Osteoblast (primary cell): ENCODE measurements at places on chromosomes 1 and 21. TPM values are rescaled to one million over a fixed set of nuclear protein-coding genes. Genes with fewer than 3 reads are reported as not detected.

GRCh38 chr1:33918368-33918767 lies 54.5 kb downstream of the HMGB4 start:
- no peak for DNase-seq

DNA sequence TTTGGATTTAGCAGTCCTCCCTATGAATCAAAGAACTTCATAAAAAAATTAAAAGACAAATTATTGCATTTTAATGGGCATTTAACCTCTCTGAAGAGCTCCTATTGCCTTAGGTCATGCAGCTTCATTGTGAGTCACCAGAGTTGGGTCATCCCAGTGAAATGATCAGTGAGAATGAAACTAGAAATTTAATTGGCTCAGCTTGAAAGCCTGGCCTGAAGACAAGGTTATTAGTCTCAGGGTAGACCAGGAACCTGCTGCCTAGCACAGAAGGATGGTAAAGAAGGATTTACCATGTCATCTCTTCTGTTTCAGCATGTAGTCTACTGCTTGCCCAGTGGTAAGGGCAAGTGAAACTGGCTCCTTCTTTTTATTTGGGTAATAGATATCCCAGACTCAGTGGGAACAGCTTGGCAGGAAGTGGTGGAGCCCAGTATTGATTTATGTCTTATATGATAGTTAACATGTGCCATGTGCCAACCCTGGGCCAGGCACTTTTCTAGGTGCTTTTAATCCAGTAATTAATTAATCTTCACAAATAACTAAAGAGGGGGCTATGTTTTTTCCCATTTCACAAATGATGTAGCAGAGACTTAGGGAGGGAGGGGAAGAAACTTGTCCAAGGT lies 23.6 kb downstream of the LAMC2 start:
- peak; percentile 94 for DNase-seq

GRCh38 chr1:60678391-60678790 lies 404.0 kb upstream of the NFIA start:
- DNase-seq: no peak

DNA sequence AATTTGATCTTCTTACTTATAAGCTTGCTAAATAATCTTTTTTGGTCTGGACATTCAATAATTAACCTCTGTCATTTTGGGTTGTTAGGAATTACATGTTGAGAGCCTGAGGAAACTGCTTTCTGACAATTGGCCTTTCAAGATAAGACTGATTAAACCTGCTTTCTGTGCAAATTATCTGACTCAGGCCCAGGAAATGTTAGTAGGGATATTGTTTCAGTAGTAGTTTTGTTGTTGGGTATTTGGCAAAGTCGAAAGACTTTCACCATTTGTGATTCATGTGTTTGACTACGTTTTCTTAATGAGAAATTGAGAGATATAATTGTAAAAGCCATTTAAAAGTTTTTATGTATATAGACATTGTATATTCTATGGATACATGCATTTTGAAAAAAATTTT lies 81.1 kb upstream of the GPR88 start:
- peak; percentile 1 for DNase-seq

DNA sequence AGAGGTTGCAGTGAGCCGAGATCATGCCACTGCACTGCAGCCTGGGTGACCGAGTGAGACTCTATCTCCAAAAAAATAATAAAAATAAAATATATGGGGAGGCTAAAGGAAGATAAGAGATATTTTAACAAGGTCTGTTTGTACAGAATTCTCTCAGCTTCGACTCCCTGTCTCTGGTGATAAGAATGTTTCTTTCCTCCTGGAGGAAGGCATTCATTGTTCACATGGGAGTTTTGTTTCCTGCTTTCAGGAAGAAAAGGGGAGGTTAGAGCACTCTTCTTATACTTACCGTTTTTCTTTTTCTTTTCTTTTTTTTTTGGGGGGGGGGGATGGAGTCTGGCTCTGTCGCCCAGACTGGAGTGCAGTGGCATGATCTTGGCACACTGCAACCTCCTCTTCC lies 2.0 kb upstream of the NAXE start:
- DNase-seq: no peak

ICOSLG gene
- 0.29 TPM in 1 of 2 replicates, not detected in the other for total RNA-seq

KRTAP12-2 gene
- not detected in 2 replicates for total RNA-seq

TDRD10 gene
- not detected in 2 replicates for total RNA-seq

CRNN gene
- not detected in 2 replicates for total RNA-seq

GRCh38 chr21:43864962-43865539 lies at the start of gene AGPAT3:
TSS of gene AGPAT3 (plus strand) at chr21:43865223. CDS start at chr21:43959682, 94,459 bp downstream.
- DNase-seq: peak; percentile 87

DNA sequence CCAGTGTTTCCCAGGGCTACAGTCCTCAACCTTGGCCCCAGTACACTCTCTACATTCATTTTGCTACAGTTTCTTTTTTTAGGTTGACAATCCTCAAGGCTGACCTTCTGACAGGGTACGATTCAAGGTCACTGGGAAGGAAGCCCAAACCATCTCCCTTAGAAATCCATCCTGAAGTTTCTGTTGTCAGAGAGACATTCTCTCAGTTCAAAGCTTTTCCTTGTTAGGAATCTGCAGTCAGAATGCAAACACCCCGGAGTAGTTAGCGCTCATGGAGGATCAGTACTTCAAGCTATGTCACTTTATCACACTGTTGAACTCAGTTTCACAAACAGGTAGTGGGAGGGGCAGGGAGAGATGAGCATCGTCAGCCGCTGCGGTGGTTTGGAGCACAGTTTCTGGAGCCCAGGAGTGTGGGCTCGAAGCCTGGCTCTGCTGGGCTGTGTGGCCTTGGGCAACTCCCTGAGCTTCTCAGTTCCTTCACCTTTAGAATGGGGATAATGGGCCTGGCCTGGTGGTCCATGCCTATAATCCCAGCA lies 4.2 kb downstream of the SLC2A5 start:
- no peak for DNase-seq

DNA sequence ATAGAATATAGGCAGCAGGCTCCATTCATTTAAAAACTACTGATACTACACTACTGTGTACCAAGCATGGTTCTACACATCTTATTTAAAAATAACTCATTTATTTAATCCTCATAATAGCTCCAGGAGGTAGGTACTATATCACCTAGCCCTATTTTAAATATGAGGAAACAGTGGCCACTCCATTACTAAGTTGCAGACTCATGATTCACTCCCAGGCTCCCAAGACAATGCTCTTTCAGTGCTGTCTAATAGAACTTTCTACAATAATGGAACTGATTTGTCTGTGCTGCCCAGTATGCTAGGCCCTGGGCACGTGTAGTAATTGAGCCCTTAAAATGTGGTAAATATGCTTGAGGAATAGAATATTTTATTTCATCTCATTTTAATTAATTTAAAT lies 357.1 kb downstream of the LTN1 start:
- no peak for DNase-seq

HSD11B1 gene
- 0.88 and 1.8 TPM in 2 replicates for total RNA-seq

DNA sequence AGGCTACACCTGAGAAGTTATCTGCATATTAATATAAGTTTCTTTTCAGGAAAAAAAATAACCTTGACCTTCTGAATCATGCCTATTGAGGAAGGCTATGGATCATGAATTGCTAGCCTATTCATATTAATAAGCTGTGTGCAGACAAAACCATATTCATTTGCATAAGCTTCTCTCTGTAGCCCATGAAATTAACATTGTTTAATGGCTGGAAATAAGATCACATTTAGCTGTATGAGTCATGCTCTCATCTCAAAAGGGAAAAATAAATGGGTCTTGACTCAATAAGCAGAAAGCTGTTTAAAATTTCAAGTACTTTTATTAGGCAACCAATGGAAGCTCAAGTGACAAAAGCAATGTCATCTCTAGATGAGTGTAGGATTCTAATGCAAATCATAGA lies 330.0 kb upstream of the DEPDC1 start:
- DNase-seq: no peak

DNA sequence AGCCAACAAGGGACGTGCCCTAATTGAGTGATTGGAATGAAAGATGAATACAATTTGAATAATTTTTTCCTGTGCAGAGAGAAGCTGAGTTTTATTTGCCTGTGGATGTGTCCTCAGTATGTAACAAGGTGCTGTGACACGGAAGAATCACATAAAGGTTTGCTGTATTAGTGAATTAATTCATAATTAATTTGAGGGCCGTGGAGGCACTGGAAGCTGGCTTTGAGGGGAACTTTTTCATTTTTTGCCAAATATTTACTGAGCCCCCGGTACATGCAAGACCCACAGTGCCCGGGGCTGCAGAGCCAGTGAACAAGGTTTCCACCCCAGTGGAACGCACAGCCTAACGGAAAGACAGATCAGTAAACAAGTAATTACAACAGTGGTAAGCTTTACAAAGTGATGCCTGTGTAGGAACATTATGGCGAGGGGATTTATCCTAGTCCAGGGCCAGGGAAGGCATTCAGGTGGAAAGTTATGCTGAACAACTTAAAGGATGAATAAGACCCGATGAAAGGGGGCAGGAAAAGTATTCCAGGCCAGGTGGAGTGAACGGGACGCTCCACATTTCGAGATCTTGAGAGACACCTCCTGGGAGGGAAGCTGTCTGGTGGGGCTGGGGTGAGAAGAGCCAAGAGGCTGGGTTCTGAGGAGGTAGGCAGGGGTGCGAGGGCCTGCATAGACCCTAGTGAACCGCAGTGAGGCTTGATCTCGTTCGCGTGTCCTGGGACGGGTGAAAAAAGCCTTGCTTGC lies 773 bp upstream of the RCC2 start:
- no peak for DNase-seq

DNA sequence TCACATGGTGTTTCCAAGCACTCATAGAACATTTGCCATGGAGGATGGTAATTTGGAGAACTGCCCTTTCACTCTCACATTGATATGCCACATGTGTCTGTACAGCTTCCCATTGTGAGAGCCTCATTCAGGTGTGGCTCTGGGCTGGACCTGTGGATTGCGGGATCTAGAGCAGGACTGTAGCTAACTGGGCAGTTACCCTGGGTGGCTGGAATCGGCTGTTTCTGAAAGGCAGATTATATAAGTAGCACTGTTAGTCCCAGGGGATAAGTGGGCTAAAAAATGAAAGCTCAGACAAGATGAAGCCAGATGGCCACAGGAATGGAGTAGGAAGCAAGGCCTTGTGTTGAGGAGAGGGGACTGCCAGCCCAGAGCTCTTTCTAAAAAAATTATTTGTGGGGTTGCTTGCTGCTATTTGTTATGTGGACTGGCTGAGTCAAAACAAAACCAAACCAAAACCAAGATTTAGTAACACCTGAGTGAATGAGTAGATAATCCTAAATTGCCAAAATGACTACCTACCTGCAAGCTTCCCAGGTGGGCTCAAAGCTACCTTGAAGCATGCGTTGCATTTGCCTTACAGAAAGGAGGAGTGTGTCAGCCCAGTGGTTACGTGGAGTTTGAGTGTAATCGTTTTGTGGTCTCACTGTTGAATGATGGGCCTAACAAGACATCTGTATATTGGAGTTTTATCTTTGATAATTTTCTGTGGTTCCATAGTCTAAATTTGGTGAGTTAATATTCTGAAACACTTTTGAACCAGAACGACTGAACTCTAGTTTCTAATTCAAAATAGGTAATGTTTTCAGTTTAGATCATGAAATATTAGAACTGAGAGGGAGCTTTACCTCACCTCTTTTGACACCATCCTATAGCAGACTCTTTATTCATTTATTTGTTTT lies 58.0 kb downstream of the SDCCAG8 start:
- no peak for DNase-seq

PSEN2 gene
- 31.5 and 32.9 TPM in 2 replicates for total RNA-seq
